ENCODE measurements at places on chromosomes 2 and 18.
A peak's percentile ranks its signal among the peaks of the same experiment; 100 is the strongest.

- no peak for DNase-seq
Observed at GRCh38 chr2:88053296-88053695, 2.3 kb downstream of the KRCC1 start.

DNA sequence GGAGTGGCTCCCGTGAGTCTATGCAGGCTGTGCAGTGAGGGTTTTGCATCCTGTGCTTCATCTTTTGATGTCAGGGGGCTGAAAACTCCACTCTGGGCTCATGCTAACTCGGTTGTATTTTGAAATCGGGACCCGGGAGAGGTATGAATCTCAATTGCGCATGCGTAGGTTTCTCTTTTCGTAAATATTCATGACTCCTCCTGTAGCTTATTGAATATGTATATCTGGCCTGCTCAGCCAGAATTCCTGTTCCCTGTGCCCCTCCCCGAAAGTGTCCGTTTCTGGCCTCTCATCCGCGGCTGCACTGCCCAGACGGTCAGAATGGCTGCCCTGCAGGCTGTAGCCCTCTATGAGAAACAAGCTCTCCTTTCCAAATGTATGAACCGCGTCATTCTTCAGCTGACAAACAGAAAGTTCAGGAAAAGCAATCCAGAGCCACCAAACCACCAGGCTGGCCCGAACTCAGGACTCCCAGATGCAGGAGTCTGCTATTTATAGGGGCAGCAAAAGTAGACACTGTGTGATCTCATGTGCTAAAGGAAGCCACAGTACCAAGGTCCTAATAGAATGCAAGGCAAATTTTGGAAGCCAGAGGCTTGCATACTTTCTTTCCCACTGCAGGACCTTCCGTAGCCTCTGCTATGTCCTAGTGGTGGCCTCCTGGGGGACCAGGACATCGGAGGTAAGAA, 41.7 kb downstream of the AKAIN1 start:
- no peak for DNase-seq

- DNase-seq, result no peak
Observed at GRCh38 chr2:8395718-8396117, 286.1 kb upstream of the ID2 start.

DNA sequence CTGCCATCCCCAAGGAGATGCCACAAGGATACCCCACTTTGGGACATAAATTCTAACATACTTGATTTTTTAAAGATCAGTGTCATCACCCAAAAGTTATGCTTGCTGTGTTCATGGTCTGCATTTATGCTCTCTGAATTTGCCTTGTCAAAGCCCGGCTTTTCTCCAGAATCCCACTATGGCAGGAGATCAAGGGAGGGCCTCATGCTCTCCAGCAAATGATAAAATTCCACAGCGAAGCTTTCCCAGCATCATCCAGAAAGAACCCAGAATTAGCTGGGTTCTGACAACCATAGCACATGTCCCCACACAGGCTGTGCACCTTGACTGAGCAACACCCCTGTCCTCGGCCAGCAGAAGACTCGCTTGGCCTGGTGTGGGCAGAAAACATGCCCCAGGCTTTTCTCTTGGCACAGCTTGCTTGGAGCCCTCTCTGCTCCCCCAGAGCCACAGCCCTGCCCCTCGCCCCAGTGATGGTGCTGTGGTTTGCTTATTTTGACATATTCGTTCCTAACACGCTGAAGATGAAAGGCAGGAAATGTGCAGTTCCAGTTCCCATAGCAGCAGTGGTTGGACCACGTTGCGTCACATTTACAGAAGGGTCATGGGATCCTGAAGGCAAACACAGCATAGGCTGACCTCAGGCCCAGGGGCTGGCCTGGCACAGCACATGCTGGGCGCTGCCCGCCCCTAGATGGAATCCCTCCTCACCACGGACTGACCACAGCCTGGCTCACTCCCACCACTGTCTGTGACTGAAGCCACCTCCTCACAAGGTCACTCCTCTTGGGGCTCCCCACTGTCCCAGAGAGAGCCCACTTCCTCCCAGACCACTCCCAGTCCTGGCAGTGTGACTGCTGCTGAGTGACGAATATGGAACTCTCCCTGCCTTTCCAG, 14.1 kb upstream of the CHRNA1 start:
- peak; percentile 90 for DNase-seq

GRCh38 chr2:182522405-182522896, 95.6 kb upstream of the PDE1A start:
- DNase-seq, result peak; percentile 40

DNA sequence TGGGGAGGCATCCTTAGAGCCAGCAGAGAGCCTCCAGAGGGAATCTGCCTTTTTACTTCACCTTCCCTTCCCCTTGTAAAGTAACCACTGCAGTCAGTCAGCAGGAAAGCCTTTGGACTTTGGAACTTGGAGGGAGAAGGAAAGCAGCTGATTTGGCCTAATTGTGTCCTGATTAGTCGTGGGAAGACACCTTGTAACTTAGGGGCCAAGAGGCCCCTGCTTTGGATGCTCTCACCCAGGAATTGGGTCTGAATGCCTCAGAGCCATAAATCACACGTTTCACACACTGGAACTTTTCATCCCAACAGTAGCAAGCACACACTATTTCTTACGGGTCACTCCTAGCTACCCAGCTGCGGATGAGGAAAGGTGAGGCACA, 81.0 kb upstream of the PPM1B start:
- DNase-seq, result no peak

- peak; percentile 86 for DNase-seq
Observed at GRCh38 chr2:69163109-69163508, 150.1 kb downstream of the ANTXR1 start.

DNA sequence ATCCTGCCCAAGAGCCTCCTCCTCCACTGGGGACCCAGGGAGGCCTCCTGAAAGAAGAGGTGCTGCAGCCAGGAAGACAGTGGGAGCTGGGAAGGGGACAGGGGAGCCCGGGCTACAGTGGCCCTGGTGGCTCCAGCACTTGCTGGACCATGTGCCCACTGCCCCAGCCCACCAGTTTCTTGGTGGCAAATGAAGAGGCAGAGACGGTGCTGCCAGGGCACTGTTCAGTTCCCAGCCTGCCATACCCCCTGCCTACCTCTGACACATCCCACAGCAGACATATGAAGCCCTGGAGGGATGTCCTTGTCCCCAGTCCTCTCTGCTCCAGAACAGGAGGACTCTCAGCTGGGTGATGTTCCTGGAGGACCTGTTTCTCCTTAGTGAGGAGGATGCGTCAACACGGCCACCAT, 3.7 kb downstream of the RAMP1 start:
- DNase-seq, result no peak

All from ELR (cell line).